ENCODE measurements at places on chromosomes 4 and X.

DNA sequence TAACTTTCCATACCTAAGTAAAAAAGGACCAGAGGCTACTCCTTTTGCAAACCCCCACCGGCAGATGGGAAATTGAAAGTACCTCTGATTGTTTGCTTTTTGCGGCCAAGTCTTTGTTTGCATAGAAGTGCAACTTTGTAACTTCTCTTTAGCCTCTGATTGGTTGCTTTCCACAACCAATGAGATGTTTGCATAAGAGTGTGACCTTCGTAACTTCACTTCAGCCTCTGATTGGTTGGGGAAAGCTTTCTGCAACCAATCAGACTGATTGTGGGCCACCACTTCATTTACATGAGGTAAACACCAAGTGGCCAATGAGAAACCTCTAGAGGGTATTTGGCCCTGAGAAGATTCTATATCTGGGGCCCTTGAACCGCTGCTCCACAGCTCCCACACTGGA lies 48.8 kb upstream of the PGRMC1 start:
- DNase-seq: no peak

DNA sequence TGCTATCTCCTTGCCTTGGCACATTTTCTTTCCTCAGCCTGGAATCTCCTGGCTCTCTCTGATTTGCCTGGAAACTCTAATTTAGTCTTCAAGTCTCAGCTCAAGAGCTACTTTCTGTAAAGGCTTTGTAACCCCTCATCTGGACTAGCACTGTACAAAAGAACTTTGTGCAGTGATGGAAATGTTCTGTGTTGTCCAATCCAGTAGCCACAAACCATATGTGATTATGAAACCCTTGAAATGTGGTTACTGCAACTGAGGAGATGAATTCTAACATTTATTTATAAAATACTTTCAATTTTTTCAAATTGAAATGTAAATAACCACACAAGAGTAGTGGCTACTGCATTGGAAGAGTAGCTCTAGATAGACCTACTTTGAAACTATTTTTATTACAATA lies 66.6 kb upstream of the HS3ST1 start:
- DNase-seq: no peak

DNA sequence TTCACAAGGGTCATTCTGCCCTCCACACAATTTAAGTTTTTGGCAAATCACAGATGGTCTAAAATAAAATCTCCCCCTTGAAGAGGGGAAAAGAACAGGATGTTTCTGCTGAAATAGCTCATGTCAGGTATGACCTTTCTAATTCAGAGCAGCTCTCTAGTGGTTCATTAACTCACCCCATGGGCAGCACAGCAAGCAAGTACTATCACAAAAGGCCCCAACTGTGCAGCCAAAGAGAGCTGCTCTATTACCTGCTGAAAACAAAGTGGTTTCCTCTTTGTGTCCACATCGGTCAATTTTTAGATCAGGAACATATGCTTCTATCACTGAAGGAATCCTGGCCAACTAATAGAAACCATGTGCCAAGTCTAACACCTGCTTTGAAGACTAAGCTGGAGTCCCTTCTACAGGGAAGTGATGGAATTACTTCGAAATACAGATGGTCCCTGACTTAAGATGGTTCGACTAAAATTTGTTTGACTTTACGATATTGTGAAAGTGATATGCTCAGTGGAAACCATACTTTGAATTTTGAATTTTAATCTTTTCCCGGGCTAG lies 164.3 kb downstream of the ENOX2 start:
- DNase-seq: no peak

DNA sequence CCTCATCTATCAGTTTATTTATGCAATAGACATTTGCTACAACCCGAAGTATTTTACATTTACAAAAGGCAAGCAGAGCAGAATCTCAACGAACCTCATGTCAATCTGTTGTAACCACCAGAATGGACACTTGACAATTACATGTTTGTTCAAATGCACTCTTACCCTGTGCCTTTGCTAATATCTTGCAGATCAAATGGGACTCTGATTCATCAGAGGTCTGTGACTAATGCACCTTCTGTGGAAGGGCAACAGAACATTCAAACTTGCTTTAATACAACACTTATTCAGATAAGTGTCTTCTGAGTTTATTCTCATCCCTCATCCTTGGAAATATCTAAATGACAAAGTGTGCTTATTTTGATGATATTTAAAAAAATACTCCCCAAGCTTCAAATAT lies 644.7 kb upstream of the PCDH10 start:
- no peak for DNase-seq

- no peak for DNase-seq
Measured at GRCh38 chr4:26163425-26164362, 157.1 kb upstream of the RBPJ start.

GRCh38 chr4:155543126-155543765 lies 123.4 kb upstream of the GUCY1A1 start:
- no peak for DNase-seq

DNA sequence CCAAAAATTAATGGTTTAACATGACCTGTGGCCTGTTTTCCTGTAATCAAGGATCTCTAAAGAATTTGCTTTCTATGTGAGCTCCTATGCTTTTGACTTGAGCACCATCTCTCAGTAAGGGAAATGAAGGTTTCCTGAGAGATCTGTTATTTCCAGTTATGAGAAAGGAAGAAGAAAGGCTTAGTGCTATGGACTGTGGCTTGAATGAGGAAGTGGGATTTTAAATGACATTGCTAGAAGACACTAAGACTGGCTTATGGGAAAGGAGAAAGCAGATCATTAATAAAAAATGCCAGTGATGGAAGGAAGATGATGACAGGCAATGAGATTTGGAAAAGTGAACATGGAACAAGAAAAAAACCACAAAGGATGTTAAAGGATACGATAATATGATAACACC lies 285.4 kb downstream of the OPHN1 start:
- no peak for DNase-seq

GRCh38 chr4:67207941-67208441 lies 337.3 kb downstream of the CENPC start:
- DNase-seq: no peak

DNA sequence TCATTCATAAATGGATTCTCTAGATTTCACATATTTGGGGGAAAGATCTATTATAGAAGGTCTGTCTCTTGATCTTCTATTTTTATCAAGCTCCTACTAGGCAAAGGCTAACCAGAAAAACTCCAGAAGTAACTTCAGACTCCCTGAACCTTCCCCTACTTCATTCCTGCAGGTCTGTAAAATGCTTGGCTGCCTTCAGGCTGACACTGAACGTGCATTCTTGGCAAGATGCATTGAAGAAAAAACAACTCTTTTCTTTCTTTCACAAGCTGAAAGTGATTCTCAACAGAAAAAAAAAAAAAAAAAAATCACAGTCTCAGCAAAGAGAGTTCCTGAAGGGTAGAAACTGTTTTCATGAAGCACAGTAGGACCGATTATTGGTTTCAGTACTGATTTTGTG lies 12.7 kb downstream of the OPHN1 start:
- no peak for DNase-seq

DNA sequence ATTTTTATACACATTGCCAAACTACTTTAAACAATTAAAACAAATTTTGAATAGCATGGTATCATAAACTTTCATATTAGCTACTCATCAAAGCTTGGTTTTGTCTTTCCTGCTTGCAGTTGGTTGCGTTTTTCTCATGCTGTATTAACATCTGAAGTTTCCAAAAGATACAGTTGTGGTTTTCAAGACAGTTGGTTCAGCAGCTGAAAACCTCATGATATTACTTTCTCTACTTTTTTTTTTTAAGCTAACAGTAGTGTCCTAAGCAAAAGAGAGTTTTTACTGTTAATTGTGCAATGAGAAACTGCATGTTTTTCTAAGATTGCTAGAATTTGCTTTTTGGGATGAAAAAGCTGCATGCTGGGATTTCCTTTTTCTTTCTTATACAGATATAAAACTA lies 15.2 kb downstream of the RUFY3 start:
- DNase-seq: no peak

GRCh38 chr4:183295711-183296110 lies 24.4 kb downstream of the CLDN22 start:
- DNase-seq: no peak

- DNase-seq: no peak
Measured at GRCh38 chr4:69849297-69849696, 10.6 kb downstream of the SULT1E1 start.

GRCh38 chrX:2463973-2464676 lies 36.7 kb downstream of the DHRSX start:
- no peak for DNase-seq

GRCh38 chrX:1466232-1466661 lies 13.5 kb upstream of the ASMTL start:
- no peak for DNase-seq

DNA sequence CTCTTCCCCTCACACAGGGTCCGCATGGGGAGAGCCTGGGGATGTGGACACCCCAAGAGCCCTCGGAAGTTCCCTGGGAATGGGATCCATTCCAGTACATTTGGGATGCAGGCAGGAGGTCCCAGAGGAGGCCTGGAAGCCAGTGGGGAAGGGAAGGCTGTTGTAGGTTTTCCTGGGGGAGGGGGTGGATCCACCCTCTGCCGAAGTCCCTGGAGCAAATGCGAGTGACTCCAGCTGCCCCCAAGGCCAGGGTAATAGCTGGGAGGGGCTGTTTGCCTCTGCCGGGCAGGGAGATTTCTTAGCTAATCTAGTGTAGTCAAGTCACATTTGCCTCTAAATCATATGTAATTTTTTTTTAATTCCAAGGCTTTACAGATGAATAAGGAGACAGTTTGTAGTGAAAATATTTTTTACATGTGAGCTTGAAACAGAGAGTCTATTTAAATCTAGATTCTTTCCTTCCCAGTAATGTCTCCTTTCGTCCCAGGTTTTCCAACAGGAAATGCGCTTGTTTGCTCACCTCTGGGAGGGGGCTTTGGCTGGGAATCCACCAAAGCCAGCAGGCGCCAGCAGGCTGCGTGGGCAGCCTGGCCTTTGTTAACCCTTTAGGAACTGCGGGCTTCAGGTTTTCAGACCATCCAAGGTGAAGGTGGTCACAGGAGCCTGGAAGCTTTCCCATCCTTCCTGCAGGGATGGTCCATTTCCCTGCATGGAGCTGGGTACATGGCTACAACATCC lies 26.8 kb downstream of the SH3TC1 start:
- DNase-seq: no peak

- no peak for DNase-seq
Measured at GRCh38 chr4:145554691-145555090, 64.5 kb upstream of the MMAA start.

- DNase-seq: no peak
Measured at GRCh38 chr4:185683222-185683621, 128.8 kb downstream of the SORBS2 start.

DNA sequence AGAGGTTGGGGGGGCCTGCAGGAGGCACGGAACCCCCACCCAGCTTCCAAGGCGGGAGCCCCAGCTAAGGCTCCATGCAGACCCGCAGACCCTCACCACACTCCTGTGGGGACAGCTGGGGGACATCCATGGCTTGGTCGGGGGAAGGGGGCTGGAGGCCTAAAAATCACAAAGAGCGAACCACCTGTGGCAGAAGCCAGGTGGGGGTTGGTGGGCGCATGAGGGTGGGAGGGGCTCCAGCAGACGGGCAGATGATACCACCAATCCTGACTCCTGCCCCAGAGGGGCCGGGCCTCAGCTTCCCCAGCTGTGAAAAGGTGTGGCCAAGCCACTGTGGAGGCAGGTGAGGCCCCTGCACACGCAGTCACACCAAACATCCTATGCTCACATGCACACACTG lies 111.6 kb downstream of the FAM53A start:
- no peak for DNase-seq

DNA sequence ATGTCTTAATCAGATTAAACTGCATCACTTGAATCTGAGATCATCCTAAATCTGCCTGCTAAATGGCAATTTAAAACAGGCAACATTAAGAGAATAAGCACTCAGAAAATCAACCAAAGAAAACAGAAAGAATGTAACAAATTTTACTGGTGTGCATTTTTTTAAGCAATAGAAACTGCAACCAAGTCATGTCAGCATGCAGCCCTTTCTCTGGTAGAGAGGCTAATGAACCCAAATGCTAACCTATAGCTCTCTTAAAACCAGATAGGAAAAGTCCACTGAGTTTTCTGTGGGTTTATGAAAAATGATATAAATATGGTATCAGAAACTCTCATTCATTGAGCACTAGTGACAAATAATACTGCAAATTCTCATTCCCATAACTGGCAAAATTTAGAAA lies 35.6 kb downstream of the COL25A1 start:
- no peak for DNase-seq

GRCh38 chrX:37679888-37680287 lies 5.7 kb upstream of the XK start:
- DNase-seq: no peak

DNA sequence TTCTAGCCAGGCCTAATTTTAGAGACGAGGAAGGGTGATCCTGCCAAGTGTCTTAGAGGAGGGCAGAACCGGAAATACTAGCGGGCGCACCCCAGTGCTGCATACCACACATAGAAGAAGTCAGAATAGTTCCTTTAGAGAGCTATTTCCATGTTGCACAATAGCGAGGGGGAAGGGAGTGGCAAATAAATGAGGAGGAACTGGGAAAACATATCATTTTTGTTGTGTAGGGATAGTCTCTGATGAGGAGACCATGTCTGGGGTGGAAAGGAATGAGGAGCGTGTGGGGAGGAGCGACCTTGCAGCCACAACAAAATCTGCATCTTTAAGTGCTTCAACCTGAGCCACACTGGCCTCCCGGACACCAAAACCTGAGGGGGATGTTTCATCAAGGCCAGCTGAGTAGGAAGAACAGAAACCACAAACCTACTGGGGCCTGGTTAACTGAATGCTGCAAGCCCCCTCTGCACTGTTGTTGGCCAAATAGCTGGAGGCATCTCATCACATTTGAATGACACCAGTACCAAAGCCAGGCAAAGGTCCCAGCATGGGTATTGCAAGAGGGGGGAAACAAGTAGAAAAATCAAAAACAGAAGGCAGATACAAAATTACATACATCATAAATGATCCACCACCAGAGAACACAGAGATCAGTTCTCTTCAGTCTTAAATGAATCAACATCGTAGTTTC lies 26.7 kb upstream of the C1QTNF7 start:
- DNase-seq: peak; percentile 77

GRCh38 chr4:119785963-119786362 lies 157.4 kb upstream of the PDE5A start:
- no peak for DNase-seq

- DNase-seq: no peak
Measured at GRCh38 chrX:153495362-153495751, 577 bp downstream of the BGN start.

GRCh38 chrX:69066966-69067525 lies 98.2 kb downstream of the PJA1 start:
- DNase-seq: no peak

Data from HS-27A (cell line).